Fibroblast of skin of left biceps (primary cell): ENCODE measurements at places on chromosomes 2 and 18.

DNA sequence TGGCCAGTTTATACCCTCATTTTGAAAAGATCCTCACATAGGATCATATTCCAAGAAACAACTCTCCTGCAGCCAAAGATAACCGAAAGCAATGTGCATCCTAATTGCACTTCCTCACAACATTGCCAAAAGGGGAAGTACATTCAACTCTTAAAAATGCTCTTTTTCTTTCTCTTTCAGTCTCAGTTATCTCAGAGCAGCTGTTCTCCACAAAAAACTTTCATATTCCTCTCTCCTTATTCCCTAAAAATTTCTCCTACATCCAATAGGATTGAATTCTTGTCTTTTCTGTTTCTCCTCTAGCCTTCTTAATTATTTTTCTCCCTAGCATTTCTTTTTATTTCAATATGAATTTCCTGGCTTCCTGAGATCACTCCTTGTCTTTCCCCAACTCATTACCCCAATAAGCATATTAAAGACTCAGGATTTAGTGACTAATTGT lies 7.4 kb upstream of the VRK2 start:
- peak; percentile 17 for DNase-seq

DNA sequence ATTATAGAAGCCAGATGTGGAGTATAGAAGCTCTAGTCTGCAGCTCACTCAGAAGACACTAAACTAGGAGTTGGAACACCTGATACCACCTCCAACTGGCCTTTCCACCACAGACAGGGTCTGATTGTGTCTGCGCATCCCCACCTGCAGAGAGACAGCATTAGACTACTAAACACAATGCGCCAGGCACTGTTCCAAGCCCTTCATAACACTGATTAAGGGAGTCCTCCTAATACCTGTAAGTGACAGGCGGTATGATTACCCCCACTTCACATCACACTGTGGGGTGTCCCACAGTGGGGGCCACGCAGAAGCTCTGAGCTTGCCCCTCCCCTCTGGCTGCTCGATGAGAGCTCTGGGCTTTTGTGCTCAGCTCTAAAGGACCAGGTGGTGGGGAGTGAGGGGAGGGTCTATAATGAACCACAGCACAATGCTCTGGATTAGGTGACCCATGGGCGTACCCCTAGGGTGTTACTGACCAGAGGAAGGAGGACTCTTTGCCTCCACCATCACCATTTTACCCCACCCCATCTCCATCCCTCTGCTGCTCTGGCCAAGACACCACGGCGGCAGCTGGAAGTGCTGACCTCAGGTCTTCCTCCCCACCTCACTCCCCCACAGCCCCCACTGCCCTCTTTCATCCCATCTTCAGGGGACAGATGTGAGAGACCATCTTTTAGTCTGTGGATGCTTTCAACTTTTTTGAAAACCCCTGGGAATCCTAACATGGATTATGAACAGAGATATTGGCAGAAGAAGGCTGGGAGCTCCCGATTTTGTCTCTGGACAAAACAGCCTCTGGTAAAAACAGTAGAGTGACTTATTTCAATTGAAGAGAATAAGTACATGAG lies 145.1 kb downstream of the GFPT1 start:
- DNase-seq, result no peak

- peak; percentile 5 for DNase-seq
Measured at GRCh38 chr2:174059178-174059883, 94.2 kb upstream of the SP3 start.

DNA sequence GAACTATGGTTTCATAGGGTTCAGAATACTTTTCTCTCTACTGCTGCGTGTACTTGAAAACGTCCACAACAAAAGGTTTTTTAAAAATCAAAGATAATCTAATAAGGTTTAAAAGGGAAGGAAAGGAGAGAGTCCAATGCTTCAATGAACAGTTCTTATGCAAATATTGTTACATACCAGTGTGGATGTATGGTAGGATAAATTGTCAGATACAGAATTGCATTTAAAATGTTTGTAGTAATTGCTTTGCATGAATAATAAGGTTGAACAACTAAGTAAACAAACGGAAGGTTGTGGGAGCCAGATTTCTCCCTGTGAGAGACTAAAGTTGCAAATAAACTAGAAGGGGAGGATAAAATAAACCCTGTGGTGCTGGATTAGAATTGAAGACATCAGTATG lies 53.8 kb upstream of the RBBP8 start:
- DNase-seq, result no peak
